Activated CD4-positive, alpha-beta T cell treated with anti-CD3 and anti-CD28 coated beads, Interleukin-2, amount 50 U/mL, for 4 hours (primary cell): ENCODE measurements at places on chromosomes 5 and 9.

- DNase-seq: no peak
These were observed 117.9 kb upstream of the MAN2A1 start for GRCh38 chr5:109571785-109572184.

DNA sequence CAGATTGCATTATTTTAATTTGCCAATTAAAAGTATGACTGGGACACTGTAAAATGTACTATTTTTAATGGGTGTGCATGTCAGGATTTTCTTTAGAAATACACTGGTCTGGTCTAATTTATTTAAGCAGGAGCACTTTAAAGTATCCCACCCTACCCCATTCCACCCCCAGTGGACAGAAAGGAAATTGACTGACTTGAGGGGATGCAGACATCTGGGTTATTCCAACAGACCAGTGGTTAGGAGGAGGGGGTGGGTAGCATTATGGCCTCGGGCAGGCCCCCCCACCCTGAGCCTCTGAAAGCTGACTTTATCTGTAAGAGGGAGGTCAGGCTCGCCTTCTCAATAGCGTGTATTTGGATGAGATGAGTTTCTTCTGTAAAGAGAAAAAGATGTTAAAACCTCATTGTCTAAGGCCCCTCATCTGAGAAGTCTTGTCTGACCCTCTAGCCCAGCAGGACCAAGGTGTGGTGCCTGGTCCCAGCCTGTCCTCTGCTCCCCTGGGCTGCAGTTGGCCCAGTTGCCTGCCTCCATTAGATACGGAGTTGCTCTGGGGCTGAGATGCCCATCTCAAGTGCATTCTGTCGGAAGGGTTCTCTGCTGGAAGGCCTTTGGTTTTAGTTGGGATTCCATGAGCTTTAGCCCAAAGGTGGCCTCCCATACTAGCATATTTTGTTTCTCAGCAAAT, 4.4 kb downstream of the HNRNPAB start:
- no peak for DNase-seq

GRCh38 chr9:73023025-73023541, 70.2 kb upstream of the ALDH1A1 start:
- peak; percentile 17 for DNase-seq

DNA sequence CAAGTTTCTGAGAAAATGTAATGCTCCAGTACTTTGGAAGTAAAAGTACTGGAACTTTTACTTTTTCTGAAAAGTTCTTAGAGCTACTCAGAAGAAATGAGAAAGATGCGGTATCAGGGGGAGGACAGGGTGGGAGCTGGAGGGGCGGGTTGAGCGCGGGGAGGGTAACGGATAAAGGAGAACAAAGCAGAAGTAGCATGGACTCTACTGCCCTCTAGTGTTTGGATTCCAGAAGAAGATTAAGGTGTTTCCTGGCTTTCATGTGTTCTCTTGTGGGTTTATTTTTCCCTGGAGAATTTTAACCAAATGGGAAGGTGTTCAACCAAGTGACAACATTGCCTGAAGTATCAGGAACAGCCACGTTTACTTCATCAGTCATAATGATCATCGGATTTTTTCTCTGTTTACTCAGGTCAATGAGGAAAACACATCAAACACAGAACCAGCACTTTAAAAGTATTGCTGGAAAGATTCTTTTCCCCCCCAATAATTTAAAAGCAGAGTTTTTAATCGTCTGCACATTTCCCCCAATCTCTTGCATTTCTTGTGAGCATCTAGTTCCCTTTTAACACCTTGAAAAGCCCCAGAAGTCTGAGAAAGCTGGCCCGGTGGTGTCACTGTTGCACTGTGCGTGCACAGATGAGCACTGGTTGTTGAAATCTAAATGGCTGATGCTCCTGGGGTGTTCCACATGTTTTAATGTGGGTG, 190.6 kb downstream of the MPDZ start:
- no peak for DNase-seq

GRCh38 chr5:96655085-96655484, 7.1 kb upstream of the CAST start:
- no peak for DNase-seq

DNA sequence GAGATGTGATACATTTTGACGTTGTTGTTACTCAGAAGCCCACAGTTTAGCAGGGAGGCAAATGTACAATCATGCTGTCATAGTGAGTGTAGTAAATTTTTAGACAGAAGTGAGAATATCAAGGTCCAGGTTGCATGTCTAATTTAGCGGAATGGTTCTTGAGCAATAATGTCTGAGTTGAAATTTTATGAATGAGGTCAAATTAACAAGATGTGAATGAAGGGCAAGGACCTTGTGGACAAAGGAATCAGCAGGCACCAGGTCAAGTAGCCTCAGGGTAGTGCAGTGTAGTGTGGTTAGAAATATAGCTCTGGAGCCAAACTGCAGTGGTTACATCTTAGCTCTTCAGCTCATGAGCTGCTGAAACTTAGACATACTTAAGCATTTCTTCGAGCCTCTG, 36.2 kb downstream of the TNFSF8 start:
- DNase-seq: no peak

DNA sequence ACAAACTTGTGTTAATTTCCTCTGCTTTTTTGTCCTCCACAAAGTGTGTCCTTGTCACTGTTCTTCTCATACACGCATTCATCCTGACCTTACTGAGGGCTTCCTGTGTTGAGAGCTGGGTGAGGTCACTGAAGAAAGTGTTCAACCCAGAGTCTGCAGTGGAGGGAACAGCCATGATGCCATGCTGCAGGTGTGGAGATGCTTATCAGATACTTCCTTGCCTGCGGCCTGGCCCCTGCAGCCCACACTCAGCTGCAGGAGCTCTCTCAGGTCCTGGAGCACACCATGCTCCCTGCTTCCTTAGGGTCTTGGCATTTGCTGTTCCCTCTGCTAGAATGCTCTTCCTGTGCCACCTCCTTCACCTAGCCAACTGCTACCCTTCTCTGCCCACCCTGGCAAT, 108.1 kb upstream of the SPRY4 start:
- DNase-seq: peak; percentile 29

DNA sequence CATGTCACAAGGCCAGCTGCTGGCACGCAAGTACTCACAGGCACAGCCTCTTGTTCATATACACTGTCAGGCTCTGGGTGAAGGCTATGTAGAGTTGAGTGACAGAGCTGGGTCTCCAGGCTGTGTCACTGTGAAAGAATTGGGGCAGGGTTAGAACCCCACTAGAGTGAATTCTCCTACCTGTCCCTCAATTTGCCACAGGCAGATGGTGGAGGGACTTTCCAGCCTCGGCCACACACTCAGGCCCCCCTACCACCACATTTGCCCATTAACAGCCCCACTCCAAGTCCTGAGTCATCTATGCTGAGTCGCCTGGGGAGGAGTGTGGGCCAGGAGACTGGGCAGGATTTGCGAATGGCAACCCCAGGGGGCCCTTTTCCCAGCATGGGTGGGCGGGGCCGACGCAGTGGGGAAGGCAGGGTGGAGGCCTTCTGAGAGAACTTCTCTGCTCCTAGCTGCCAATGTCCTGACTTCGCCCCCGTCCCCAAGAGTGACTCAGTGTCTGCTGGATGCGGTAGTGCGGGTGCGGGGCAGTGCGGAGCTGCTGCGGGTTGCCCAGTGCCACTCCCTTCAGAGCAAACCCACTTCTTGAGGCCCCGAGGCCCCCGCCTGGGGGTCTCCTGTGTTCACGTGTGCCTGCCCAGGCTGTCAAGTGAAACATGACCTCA, 50.3 kb upstream of the PSD2 start:
- no peak for DNase-seq

DNA sequence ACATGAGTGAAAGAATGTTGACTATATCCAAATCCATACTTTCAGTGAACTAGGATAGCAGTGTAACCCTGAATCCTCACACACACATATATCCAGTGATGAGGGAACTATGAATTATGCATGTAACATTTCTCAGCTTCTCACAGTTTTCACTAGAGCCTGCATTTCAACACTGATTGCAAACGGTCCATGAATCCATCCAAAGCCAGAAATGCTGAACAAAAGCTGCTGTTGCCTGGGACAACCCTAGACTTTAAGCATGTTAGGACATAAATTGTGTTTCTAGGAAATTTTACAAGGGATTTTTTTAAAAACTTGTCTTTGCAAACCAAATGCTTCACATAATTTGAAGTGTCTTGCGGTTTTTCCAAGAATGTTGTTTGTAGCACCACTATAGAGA, 2010.0 kb upstream of the WWC1 start:
- DNase-seq: no peak

GRCh38 chr5:17330386-17330785, 113.0 kb downstream of the BASP1 start:
- no peak for DNase-seq

DNA sequence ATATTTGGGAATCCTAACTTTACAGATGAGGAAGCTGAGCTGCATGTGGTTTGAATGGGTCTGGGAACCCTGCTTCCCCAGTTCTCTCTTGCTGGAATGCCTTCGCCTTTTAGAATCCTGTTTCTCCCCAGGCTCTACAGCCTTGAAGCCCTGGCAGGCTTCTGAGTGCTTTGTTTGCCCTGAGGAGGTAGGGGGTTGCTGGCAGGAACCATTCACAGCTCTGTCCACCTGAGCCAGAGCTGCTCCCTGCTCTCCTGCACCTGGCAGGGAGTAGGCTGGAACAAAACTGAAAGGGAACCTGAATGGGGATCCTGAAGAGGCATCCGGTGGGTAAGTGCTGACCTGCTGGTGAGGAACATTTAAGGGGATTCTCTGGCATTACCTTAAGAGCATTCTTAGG, 33.0 kb downstream of the KIF4B start:
- no peak for DNase-seq

- no peak for DNase-seq
These were observed 243.4 kb upstream of the PIK3R1 start for GRCh38 chr5:67971971-67972821.
